Colonic mucosa (tissue), 4 donors: ENCODE measurements at places on chromosomes 12 and 14. TPM values are rescaled to one million over a fixed set of nuclear protein-coding genes. Genes with fewer than 3 reads are reported as not detected.

GRCh38 chr14:72615451-72616121 is 278.3 kb downstream of the DPF3 start:
- peak; percentile 12 for DNase-seq

RIN3 gene
- total RNA-seq = 23.2 TPM

DNA sequence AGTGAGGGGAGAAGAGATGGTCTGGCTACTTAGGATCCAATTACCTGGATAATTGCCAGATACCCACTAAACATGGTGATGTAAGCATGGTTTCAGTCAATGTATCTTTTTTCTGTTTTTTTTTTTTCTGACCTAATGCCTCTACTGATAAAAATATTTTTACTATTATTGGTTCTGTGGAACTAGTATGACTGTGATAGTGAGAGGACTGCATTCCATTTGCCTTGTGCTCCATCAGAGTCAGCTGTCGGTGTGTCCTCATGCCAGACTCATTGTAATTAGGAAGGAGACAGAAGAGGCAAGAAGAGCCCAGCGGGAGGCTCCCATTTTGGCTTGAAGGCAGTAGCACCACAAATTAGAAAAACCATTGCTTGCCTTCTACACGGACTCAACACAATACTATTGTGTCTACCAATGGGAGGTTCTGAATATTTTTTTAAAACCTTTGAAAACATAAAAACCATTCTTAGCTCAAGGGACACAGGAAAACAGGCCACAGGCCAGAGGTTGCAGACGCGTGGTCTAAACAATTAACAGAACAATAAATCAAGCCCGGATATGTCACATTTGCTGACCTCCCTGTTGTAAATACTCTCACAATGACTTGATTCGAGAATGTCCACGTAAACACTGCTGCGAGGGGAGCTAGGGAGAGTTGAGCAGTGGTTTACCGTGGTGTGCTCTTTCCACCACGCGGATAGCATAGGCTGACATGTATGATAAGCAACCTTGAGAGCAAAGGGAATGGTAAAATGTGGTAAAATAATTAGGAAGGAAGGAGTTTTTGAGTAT is 13.5 kb upstream of the DCP1B start:
- no peak for DNase-seq

DNA sequence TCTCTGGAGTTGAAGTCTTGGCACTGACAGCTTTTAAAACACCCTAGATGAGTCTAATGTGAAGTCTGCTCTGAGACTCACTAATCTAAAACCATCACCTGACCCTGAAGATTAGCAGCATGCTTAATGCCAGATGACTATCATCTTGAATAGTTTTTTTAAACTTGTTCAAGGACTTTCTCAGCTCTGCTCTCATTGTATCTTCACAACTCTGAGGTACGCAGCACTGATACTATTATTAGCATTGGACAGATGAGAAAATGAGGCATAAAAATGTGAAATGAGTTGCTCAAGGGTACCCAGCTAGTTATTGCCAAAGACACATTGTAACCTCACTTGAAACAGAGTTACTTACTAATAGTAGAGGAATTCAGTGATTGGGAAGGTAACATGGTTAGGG is 4.8 kb downstream of the SLC38A1 start:
- no peak for DNase-seq

DNA sequence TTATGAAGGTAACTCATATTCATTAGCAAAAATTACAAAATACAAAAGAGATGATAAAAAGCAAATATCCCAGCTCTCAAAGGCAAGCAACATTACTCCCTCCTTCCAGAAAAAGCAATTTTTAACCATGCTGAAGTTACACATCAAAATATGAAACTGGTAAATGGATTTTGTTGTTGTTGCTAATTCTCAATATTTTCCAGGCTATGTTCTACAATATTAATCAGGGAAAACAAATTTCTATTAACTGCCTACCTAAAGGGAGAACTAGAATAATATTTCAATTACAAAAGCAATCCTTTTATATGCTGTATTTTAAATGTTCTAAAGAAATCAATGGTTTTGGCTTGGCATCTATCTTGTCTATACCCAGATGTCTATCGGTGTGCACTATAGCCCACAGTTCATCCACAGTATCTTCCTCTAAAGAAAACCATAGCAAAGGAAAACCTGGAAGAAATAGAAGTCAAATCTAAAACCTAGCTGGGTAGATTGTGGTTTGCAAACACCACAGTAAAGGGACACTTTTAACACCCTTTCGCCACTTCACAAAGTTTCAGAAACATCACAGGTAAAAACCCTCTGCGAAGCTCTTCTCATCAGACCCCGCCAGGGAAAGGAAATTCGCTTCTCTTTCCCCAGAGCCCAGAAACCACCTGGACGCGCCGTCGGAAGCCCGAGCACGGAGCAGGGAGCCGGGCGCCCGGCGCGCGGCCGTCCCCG is 32.0 kb downstream of the TC2N start:
- DNase-seq = peak; percentile 52

- DNase-seq = peak; percentile 37
Observed at GRCh38 chr12:100826323-100826722, 31.7 kb downstream of the ANO4 start.

CCDC38 gene
- not detected for total RNA-seq
